Left hindlimb (tissue), 1 donor: ENCODE measurements at places on chromosomes 5 and 9.

DNA sequence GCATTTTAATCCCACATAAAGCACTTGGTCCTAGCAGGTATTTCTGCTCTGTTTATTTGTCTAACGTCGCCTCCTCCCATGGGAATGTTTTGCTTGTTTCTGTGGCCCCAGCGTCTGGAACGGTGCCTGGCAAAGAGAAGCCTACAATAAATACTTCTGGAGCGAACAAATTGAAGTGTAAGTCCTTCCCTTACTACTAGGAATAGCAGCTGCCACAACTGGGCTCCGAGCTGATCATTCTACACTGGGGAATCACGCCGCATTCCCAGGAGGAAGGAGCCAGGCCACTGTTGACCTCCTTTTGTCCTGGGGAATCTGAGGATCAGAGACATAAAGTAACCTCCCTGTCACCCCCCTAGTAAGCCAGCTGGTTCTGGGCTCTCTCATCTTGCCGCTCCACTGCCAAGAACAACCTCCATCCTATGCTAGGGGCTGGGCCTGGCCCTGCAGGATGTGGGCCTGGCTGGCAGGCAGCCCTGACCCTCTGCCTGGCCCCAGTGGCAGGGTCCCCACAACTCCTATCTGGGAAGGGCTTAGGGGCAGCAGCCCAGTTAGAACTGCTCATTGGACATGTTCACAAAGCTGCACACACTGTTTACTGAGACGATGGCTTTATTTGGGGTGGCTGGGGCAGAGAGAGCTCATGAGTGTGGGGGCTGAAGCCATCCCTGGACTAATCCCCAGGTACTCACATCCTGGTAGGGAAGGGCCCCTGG is 82.8 kb downstream of the GTF3C4 start:
- no peak for DNase-seq

GRCh38 chr5:24433555-24433954 is 211.2 kb downstream of the CDH10 start:
- no peak for DNase-seq

DNA sequence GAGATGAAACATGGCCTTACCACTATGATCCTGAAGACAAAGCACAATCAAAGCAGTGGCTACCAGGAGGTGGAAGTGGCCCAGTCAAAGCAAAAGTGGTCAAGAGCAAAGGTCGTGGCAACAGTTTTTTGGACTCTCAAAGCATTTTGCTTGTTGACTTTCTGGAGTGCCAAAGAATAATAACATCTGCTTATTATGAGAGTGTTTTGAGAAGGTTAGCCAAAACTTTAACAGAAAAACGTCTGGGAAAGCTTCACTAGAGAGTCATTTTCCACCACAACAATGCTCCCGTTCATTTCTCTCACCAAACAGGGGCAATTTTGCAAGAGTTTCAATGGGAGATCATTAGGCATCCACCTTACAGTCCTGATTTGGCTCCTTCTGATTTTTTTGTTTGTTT is 33.6 kb upstream of the MAMDC2 start:
- no peak for DNase-seq

DNA sequence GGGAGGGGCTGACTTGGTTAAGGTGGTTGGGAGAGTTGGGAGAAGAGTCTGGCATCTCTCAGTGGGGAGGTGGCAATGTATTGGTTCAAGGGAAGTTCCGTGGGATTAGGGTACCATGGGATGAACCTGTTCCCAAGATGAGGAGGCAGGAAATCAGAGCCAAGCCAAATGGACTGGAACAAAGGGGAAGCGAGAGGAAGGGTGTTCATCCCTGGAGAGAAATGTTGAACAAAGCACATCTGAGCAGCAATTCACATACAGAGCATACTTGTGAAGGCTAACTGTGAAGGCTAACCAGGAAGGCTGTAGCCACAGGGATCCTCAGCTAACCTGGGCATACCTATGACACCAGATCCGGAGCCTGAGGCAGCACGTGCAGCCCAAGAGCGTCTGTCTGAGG is 214.0 kb downstream of the MCTP1 start:
- no peak for DNase-seq

DNA sequence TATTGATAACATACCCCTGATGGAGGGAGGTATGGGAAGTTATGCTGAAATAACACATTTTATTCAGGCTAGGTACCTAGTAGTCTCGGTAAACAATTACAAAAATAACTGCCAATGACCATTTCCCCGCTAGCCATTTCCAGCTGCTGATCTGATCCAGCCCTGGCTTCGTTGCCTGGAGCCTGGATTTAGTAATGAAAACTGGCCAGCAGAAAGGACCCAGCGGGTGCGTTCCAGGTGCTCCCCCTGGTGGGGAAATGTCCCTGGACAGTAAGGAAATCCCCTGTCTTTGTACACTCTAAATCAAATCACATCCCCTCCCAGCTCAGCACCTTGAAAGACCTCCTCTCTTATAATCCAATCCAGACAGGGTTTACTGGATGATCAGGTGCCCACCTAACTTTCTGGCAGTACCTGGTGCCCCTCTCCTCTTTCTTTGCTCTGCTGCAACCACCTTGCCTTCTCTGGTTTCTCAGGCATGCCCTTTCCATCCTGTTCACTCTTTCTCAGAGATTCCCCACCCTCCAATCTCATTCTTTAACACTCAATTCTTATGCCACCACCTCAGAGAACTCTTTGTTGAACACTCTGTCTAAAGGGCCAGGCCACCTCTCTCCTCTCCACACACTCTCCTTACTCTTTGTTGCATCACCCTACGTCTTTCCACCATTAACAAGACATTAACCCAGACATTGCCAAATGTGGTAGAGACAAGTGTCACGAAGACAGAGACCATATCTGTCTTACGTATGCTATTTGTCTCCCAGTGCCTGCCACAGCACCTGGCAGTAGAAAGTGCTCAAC is 50.1 kb upstream of the SMAD5 start:
- peak; percentile 58 for DNase-seq

DNA sequence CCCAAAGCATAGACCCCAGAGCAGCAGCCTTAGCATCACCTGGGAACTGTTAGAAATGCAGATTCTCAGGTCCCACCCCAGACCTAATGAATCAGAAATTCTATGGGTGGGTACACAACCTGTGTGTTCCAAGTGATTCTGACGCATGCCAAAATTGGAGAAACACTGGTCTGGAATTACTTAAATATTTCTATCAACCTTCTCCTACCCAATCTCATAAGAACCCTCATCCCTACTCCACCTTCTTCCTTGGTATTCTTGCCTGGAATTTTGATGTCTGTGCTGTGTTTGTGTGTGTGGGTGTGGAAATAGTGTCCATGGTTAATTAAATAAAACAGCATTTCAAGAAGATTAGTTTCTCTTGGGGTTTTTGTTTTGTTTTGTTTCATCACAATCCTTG is 111.8 kb downstream of the CEMIP2 start:
- no peak for DNase-seq

GRCh38 chr5:39520232-39520572 is 95.4 kb upstream of the DAB2 start:
- DNase-seq: no peak

GRCh38 chr5:65563777-65564176 is 681 bp downstream of the PPWD1 start:
- DNase-seq: no peak

- no peak for DNase-seq
These were observed 14.3 kb downstream of the YTHDC2 start for GRCh38 chr5:113527746-113528145.

- no peak for DNase-seq
These were observed 53.4 kb upstream of the SUB1 start for GRCh38 chr5:32531885-32532520.

DNA sequence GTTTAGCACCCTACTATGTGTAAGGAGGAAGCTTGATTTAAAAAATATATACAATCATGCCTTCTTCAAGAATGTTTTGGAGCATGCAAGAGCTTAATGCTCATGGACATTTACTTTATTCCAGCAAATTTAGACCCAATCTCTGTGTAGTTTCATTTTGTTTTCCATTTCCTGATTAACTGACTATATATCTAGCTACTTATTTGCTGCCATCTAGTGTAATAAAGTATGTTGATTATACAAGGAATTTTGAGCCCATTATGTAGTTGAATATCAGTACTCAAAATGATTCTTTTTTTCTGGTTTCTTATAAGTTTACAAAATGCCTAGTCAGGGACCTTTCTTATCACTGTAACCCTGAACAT is 100.0 kb upstream of the CCDC152 start:
- DNase-seq: no peak

- no peak for DNase-seq
These were observed 326.7 kb upstream of the EFNA5 start for GRCh38 chr5:107997338-107997980.

DNA sequence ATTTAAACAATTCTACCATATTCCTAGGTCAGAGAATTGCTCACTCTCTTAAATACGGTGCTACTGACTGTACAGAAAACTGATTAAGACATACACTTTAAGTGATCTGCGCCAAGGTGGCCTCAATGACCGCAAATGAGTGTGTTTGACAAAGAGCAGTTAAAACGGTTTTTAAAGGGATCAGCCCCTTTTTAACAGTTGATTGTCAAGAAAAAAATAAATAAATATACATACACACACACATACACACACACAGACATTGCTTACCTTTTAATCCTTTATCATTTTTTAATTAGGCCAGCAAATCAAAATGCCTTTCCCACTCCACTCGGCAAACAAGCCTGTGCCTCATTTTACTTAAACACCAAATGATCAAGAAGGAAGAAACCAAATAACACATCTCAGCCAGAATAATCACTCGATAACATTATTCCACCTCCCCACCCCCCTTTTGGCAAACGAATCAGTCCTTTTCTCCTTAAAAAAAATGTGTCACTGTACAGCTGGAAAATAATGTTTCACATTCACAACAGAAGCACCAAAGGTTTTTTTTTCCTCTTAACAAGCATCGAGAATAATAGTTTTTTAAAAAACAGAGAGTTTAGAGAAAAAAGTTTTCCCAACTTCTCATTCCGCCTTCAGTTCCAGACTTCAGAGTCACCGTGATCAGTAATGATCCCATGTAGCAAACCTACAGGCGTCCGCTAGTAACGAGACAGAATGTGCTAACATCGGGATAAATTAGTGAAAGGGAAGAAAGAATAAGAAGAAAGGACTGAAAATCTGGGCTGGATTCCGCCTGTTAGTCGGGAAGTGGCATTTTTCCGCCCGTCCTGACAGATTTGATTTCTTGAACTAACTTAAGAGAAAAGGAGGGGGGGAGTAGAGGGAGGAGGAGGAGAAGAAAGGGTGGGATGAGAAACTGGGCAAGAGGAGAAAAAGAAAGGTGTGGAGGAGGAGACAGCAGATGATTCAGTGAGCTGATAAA is at the start of gene ZNF608:
Gene ZNF608, minus strand, starts transcription at position 712 of the 988 bp plus-strand sequence. CDS start 1,650 bp downstream, outside the sequence.
- DNase-seq: peak; percentile 79

DNA sequence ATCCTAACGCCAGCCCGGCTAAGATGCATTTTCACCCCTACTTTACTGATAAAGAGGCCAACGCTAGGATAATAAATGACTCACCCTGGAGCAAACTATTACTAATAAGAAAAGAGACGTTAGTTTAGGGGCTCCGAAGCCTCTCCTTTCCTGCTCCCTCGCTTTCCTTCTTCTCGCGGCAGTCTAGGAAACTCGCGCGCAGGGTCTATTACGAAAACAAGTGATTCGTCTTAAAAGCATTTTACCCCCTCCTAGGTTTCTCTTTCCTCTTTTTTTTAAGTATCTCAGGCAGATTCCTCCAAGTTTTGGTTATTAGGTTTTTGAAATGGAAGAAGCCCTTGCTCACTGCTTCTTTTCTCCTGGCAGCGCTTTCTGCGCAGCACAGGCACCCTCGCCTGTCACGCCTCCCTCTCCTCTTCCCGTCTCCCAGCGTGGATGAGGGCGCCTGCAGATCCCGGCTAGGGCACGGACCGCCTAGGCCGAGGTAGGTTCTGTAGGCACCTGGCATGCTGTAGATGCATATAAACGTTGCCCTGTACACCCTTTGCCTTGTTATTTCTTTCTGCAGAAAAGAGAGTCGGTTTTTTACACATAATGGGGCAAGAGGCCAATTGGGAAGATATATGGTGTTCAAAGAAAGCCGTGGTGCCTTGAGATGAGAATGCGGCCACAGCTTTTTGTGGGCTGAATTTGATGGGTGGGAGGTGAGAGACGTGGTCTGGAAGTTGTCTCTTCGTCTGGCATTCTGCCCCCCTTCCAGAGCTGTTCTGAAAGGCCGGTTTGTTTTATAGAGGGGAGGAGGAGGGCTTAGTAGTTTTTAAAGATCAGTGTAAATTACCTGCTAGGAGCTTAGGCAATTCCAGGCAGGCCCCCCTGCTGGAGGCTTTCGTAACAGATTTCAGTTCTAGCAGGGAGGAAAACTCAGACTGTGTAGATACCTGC is 983 bp downstream of the GCNT1 start:
- peak; percentile 54 for DNase-seq

- no peak for DNase-seq
These were observed 569.5 kb downstream of the PSAT1 start for GRCh38 chr9:78866207-78867132.

GRCh38 chr9:128146591-128147120 is 2.6 kb upstream of the LCN2 start:
- DNase-seq: peak; percentile 9

DNA sequence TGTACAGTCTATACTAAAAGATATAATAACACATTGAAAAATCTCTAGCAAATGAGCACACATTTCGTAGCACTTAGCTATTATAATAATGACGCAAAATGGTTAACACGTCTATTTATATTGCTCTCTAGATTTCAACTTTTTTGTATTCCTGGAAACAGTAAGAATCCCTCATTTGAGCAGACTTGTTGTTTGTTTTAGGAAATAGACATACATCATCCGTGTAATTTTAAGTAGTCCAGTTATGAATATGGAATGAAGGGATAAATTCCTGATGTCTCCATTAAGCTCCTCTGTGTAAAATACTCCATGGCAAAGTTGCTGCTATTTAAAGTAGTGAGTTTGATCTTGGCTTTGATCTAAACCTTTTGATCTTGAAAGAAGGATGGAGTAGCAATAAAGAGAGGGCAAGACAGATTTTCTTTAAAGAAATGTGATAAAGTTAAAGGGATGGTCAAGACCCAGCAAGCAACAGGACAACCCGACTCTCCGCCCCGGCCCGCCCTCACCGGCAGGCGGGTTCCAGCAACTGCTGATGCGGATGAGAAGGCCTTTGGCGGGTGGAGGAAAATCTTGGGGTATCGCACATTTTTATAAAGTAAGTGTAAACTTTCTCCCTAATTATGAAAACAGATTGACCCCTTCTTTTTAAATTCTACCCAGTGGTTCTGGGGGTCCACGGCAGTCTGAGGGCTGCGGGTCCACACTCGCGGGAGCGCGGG is 277.4 kb downstream of the AOPEP start:
- DNase-seq: peak; percentile 76

GRCh38 chr9:83062651-83063527 is at the start of gene RASEF:
Gene RASEF (minus strand): TSS chr9:83063142. CDS start chr9:83062867, 275 bp downstream.
- DNase-seq: peak; percentile 47

DNA sequence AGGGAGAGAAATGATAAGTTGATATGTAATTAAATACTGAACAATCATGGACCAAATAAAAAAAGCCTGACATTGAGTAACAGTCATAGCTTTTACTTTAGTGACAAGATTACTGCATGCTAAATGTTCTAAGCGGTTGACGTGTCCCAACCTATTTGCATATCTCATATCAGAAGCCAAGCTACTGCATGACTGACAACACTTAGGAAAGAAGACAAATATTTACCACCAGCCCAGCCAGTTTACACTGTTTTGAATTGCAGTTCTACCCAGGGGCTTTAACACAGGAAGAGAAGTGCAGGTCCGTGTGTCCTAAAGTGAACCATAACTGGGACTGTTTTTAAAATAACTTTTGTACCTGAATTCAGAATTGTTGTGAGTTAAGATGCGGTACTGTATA is 219.9 kb downstream of the PRDM9 start:
- DNase-seq: no peak
